ENCODE measurements at places on chromosomes 2 and 18. TPM values are rescaled to one million over a fixed set of nuclear protein-coding genes. Genes with fewer than 3 reads are reported as not detected.

Gene TMEM200C
- total RNA-seq = not detected

Gene LYPD6
- total RNA-seq = 1.4 TPM

Gene C2orf78
- total RNA-seq = not detected

Gene HMSD
- total RNA-seq = not detected

Gene MC4R
- not detected for total RNA-seq
